ENCODE measurements at places on chromosomes 6 and 20.

- DNase-seq, result no peak
Measured at GRCh38 chr6:12924911-12925310, 208.3 kb downstream of the PHACTR1 start.

GRCh38 chr6:106529438-106529837 is 99.9 kb downstream of the RTN4IP1 start:
- no peak for DNase-seq

DNA sequence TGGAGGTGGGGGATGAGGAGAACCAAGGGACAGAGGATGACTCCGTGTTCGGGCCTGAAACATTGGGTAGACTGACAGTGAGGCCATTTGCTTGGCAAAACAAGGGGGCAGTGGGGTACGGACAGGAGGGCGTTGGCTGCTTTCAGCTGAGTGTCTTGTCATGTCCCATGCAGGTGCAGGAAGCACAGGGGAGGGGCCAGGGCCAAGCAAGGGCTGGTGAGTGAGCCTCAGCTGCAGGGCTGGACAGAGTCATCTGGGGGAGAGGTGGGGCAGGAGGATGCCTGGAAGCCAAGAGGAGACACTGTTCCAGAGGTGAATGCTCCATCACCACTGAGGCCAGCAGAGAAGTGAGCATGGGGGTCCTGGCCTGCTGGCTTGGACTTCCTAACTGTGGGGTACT is 78.4 kb downstream of the ERMARD start:
- DNase-seq, result no peak

DNA sequence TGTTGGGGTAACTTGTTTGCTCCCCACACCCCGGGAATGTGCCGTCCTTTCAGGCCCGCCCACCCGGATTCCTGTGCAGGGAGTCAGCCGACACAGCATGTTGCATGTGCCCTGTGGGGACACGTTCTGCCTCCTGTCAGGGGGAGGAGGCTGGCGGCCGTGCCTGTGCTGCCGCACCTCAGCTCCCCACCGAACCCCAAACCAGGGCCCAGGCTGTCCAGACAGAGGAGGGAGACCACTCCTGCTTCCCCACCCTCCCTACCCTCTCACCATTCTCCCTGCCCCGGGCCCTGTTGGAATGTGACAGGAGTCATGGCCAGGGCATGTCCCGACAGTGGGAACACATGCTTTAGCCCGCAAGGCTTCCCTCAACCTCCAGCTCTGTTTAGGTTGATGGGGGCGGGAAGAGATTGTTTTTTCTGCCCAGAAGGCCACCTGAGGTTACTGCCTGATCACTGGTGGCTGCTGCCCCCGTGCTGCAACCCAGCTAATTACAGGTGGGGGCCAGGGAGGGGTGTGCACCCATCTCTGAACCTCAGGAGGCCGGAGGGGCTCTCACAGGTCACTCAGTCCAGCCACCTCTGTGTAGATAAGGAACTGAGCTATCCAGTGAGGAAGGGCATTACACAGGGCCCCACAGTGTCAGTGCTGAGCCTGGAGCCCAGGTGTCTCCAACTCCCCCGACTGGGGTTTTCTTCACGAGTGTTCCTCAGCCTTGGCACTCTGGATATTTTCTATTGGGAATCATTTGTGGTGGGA is 13.6 kb downstream of the LRRC73 start:
- DNase-seq, result peak; percentile 53

DNA sequence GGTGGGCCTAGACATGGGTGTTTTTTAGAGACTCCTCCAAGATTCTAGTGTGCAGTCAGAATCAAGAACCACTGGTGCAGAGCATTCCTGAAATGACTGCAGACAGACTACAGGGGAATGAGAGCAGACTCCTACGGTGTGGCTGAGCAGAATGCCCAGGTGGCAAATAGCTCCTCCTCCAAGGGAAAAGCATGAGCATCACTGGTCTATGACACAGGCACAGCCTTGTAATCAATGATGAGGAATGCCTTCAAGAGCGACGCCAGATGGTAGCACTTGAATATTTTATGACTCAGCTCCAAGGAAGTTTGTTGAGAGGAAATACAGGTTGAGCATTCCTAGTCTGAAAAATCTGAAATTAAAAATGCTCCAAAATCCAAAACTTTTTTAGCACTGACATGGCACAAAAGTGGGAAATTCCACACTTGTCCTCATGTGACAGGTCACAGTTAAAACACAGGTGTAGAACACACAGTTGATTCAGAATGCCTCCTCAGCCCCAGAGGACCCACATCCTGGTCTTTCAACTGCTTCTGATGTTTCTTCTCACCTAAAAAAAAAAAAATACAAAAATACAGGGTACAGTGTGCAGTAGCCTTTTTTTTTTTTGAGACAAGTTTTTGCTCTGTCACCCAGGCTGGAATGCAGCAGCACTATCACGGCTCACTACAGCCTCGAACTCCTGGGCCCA is 10.6 kb upstream of the FAM8A1 start:
- DNase-seq, result no peak

GRCh38 chr6:117237561-117237960 is 27.8 kb upstream of the VGLL2 start:
- no peak for DNase-seq

GRCh38 chr6:157841211-157841840 is 18.3 kb downstream of the SNX9 start:
- DNase-seq, result no peak

- no peak for DNase-seq
Measured at GRCh38 chr6:2543321-2543720, 207.4 kb downstream of the MYLK4 start.

GRCh38 chr6:147158881-147159280 is 45.3 kb upstream of the STXBP5 start:
- no peak for DNase-seq

DNA sequence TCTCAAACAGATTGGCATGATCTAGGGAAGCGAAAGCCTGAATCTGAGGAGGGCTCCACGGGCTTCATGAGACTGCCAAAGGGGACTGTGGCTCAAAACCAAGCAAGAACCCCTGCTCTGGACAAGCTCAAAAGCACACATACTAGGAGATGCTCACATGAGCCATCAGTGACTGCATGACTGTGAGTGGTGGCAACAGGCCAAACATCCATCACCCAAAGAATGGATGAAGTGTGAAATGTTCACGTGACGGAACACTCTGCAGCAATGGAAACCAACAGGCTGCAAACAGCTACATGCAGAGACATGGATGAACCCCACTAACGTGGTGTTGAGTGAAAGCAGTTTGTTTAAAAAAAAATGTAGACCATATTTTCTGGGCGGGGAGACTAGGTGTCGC is 136.3 kb downstream of the PREX1 start:
- DNase-seq, result no peak

- no peak for DNase-seq
Measured at GRCh38 chr6:35585658-35586057, 73.0 kb upstream of the TULP1 start.

DNA sequence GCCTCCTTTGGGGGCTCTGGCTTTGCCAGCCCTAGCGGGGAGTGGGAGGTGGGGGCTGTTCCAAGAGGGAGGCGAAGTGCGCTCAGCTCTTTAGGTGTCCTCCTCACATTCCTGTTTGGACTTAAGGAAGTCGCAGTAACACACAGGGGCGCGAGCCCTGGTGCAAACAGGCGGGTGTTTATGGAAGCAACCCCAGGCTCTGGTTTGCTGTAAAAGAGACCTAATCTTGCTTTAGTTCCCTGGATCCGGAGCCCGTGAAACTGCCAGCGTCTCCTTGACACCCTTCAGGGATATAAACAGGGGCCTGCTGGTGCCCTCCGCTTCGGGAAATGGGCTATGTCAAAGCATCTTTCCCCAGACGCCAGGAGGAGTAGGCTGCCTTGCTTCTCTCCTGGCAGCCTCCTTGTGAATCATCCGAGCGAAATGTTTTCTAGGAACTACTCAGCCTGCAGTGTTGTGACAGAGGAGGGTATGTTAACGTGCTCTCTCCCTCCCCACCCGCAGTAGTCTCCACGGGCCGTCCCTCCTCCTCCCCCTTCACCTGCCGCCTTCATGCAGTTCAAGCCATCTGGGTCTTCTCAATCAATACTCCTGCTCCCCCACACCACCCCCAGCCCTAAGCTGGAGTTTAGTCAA is 168.0 kb upstream of the LRFN2 start:
- DNase-seq, result no peak

DNA sequence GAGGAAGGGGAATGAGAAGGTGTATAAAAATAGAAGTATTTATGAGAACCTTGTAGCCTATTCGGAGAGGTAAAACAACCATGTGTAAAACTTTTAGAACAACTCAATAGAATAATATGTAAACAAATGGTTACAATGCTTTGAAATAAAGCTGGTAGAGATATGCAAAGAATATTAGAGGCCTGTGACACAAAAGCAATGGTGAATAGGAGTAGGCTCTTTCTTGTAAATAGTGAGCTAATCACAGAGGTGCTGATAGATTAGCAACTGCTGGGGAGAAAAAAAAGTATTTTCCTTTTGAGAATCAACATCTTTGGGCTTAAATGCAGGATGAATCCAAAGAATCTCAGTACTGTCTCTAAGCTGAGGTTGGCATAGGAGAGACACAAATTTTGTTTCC is 7.0 kb downstream of the TMEM200A start:
- DNase-seq, result no peak

Measured in GM13977 (cell line).